Stimulated activated CD8-positive, alpha-beta memory T cell treated with anti-CD3 and anti-CD28 coated beads, Interleukin-4, amount 100 ng/mL, for 1 hour (primary cell): ENCODE measurements at places on chromosomes 7 and 10.

- DNase-seq = no peak
Measured at GRCh38 chr7:101162551-101163278, 2.7 kb downstream of the VGF start.

DNA sequence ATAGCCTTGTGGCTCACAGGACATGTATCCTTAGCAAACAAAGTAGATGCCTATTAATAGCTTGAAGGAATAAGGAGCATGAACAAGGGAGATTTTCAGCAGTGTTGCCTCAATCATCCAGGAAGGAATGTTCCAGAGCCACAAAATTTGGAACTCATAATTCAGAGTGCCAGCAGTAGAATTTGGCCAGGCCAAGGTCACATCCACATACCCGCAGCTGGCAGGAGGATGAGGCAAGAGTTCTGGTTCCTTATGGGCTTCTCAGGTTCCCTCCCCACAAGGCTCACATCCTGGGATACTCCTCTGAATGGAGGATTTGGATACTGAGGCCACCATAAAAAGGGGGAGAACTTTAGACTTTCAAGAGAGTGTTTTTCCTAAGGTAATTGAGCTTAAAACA, 45.8 kb downstream of the SUFU start:
- no peak for DNase-seq

DNA sequence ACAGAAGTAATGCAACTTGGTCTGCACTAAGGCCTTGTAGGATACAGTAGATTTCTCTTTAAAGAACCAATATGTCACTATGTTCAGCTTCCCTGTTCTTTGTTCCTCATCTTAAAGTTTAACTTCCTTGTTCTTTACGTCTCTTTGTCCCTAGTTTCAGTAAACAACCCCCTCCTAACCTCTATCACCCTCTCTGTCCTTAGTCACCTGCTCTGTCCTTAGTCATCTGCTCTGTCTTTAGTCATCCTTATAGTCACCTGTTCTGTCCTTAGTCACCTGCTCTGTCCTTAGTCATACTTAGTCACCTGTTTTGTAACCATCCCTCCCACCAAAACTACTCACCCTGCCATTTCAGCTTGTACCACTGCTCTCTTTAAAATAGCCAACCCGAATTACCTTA, 144.6 kb upstream of the TMEM106B start:
- DNase-seq = no peak

- no peak for DNase-seq
Measured at GRCh38 chr7:22548313-22548712, 48.3 kb upstream of the STEAP1B start.

DNA sequence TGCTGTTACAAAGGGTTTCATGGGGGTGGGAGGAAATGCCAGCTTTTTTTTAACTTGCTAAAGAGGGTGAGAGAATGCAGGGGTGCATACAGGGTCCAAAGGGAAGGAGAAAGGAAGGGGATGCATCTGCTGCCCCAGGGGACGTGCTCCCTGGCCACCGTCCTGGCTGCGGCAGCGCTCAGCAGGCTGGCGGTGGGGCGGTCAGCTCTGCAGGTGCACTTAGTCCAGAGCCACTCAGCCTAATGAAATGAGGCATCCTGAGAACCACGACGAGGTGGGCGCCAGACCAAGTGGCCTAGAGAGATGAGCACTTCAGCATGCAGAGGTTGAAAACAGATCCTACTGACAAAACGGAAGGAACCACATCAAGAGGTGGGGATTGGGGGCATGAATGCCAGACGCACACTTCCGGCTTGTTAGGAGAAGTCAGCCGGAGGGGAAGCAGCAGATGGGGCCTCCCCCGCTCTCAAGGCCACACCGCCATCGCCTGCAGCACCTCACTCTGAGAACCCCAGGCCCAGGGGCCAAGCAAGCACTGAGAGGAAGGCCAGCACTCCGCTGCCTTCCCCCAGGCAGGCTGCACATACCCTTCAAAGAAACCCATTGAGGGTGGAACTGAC, 94.5 kb downstream of the MAD1L1 start:
- no peak for DNase-seq

DNA sequence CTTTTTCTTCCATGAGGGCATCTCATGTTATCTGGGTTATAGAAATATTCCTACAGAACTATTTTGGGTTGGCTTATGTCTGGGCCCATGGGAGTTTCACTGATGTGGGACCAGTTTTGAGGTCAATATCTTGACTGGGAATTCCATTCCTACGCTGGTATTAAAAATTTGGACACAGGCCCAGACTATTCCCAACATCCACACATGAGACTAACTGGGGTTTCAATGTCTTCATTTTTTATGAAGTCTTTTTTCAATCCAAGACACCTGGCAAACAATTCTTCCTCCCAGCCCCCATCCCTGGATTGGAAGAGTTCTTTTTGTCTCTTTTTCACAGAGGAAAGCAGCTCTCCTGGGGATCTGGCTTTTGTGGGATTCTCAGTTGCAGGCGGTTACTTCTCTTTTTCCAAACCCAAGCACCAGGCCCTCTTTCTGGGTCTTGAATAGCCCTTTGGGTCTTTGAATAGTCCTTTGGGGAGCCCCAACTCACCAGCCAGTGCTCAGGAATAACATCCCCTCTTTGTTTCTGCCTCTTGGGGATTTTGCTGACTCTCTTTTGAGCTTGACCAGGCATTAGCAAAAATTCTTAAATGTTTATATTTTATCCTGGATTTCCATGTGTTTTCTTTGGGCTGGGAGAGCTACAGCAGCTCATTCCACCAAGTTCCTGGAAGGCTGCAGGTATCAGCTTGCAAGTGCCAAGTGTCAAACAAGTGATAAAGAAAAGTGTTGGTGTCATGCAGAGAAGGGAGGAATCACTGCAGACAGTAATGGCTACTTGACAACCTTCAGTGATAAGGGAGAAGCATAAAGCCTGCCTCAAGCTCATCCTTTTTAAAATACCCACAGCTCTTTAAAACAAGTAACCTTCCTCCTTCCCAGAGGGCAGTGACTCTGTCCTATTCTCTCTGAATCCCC, 234.3 kb downstream of the ADAM12 start:
- DNase-seq = no peak

DNA sequence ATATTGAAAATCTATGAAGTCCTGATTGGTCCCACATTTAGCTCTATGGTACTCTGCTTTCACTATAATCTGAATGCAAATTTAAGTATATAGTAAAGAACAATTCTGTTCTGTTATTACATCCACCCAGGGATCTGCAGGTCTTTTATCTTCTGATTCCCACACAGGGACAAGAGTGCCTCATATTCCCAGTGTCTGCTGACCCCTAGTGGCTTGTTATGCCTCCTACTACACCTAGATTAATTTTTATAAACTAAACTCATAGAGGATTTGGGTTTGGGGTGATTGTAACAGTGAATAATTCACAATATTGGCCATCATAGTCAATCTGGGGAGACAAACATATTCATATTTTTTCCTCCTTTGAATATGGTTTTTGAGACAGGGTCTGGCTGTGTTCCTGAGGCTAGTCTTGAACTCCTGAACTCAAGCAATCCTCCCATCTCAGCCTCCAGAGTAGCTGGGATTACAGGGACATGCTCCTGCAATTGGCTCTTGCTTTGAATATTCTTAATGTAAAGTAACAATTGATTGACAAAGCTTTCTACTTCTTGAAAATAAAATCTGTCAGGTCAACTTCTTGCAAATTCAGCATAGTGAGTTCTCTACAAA, 282.1 kb downstream of the KCND2 start:
- DNase-seq = no peak

DNA sequence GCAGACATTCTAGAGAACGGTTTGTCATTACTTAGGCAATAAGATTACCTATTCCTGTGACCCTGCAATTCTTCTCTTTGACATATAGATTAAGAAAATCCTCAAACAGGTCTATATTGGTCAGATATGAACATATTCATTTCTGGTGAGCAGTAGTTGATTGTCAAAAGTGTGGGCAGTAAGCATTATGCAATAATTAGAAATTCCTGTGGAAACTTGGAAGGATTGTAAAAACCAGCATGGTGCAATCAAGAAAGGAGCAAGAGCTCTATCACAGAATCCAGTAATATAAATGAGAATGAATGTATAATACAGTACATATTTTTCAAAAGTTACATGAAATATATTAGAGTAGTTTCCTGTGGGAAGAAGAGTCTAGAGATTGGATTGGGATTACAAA, 406.5 kb downstream of the SUGCT start:
- DNase-seq = no peak

DNA sequence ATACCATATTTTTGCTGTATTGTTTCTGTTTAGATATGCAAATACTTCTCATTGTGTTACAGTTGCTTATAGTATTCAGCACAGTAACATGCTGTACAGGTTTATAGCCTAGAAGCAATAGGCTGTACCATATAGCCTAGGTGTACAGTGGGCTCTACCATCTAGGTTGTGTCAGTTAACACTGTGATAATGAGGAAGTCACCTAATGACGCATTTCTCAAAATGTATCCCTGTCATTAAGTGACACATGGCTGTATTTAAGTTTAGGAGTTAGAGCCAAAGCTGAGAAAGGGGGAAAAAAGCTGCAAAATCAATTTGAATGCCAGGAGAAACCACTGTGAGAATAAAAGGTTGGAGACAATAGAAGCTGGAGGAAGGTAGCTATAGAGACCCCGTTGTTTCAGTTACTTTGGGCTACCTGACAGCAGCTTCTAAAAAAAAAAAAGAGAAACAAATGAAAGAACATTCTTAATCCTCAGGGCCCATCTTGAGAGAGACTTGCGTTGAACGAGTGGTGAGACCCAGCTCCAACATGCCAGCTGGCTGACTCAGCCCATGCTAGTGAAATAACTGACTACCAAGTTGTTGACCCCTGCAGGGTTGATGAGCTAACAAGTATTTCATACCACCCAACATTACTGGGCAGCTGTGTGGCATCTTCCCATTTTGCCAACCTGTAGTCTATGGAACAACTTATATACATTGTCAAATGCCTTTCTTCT, 8.7 kb downstream of the STARD3NL start:
- DNase-seq = no peak

DNA sequence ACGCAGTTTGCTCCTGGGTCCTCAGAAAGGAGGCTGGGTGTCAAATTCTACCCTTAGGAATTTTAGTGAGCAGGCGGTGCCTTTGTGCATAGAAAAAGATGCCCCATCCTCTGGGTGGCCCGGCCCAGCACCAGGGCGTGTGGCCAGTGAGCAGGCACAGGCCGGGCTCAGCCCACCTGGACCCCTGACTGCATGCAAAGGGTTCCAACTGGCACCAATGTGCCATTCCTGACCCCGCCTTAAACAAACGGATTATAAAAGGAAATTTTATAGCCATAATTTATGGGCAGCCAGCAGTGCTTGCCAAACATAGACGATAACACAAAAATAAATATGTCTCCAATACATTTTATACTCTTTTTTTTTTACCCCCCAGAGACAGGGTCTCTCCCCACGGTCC, 40.1 kb upstream of the GNA12 start:
- DNase-seq = no peak

GRCh38 chr10:62760401-62760800, 44.1 kb upstream of the ADO start:
- DNase-seq = no peak

- no peak for DNase-seq
Measured at GRCh38 chr10:110636932-110637557, 7.1 kb upstream of the RBM20 start.
